ENCODE measurements at places on chromosomes 1 and 21.

- DNase-seq: peak; percentile 76
Measured at GRCh38 chr1:31626223-31627207, 9.0 kb downstream of the HCRTR1 start.

GRCh38 chr1:94799206-94799605, 21.0 kb upstream of the SLC44A3 start:
- no peak for DNase-seq

DNA sequence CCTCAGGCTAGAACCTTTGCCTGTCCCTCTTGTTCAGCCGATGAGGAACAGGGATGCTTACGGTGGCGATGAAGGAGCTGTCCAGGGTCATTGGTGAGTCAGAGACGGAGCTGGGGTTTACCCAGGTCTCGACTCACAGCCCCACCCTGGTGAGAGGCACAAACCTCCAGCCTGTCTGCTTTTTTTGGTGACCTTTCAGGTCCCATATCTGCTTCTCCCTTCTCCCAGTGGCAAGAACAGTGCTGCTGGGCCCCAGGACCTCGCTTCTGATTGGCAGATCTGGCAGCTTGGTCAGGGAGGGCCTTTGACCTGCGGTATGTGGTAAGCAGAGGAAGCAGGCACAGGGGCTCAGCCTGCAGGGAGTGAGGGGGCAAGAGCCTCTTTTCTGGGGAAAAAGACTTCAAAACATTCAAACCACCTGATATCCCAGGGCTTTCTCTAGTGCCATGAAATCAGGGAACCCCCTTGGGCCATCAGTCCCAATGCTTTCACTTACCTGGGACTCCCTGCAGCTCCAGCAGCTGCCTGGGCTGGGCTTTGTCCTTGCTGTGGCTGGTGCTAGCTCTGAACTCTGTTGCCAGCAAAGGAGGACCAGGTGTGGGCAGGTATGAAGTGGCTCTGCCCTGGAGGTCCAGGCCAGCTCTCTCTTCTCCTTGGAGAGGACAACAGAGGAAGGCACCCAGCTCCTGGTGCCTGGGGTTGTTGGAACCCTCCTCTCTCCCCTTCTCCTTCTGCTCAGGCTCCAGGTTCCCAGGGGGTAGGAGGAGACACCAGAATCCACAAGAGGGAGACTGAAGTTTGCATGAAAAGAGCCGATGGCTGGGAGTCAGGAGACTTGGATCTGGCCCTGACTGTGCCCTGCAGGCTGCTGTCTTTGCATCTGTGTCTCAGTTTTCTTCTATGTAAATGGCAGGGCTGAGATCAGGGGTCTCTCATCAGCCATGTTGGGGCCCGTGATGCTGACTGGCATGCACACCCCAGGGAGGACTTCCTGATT, 41.4 kb downstream of the TRIM62 start:
- DNase-seq: peak; percentile 75

- no peak for DNase-seq
Measured at GRCh38 chr1:116377541-116378529, 4.8 kb downstream of the ATP1A1 start.

- DNase-seq: no peak
Measured at GRCh38 chr1:154398141-154398540, 7.0 kb upstream of the IL6R start.

DNA sequence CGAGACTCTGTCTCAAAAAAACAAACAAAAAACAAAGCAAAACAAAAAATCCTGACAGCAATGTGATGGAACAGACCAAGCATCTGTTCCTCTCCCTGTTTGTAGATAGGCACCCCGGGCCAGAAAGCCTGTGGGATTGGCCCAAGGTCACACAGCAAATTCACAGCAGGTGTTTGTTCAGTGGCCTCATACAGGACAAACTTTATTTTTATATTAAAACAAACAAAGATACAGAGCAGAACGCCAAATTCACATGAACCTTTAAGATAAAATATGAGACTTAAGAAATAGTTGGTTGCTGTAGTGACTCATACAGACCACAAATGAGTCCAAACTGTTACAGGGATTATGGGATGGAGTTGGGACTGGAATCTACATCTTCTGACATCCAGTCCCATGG, 2.3 kb upstream of the CELA2A start:
- DNase-seq: no peak

DNA sequence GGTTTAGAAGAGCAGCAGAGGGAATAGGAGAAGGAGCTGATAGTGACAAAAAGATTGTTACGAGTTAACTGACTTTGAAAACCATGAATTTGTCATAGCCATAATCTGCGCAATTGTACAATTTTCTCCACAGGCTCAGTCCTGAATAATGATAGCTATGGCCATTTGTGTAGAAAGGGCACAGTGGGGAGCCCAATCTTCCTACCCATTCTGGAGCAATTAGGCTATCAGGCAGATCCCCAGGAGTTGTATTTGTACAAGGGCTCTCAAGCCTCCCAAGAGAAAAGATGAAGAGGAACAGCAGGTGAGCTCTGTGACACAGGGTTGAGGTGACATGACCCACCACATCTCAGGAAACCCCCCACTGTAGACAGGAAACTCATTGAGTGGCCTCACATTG, 42.1 kb upstream of the SAMD13 start:
- DNase-seq: no peak

Data from ELF-1 (cell line).